ENCODE measurements at places on chromosomes 5 and 9.

DNA sequence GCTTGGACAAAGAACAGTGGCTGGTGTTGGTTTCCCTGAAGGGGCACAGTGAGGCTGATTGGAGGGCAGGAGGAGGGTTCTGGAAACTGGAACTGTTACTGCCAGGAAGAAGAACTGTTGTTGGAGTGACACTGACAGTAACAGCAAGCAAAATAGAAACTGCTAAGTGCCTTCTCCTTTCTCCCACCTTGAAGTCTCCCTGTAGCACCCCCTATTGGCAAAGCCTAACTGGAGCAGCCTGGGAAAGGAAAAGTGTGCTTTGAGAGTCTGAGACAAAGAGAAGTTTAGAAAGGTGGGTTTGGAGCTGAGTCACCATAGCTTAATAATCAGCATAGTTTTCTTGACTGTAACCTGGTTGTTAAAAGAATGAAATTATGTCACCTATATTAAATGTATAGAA lies 2.5 kb upstream of the TMEM174 start:
- DNase-seq = no peak

DNA sequence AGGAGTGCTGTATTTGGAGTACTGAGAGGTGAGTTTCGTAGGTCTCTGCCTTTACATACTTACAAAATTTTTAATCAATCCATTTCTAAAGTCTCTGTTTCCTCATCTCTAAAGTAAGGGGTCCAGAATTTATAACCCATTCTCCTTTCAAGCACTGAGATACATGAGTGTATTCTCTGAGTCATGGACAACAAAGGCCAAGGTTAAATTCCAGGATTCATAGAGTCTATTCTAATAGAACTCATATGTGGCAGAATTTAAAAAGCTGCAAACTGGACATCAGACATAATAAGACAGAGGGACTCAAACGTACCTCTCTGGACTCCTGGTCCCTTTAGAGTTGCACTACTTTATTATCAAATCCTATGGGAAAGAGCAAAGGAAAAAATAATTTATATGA lies 112.5 kb upstream of the SLIT3 start:
- DNase-seq = no peak

DNA sequence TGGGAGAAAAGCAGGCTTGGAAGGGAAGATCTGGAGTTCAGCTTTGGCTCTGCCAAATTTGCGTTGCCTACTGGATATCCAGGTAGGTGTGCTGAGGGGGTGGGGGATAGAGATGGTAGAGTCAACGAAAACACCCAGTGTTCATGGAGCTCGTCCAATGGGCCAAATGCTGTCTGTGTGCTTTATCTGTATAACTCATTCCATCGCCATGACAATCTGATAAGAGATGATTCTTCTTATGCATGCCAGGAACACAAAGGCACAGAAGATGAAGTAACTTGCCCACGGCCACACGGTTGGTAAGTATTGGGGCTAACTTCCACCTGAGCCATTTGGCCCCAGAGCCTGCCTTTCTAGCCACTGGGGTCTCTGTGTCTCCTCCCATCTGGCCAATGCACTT lies 53.2 kb downstream of the BOD1 start:
- no peak for DNase-seq

- DNase-seq = no peak
Observed at GRCh38 chr9:129868023-129868871, 33.0 kb downstream of the USP20 start.
